Activated naive CD8-positive, alpha-beta T cell treated with anti-CD3 and anti-CD28 coated beads, Interleukin-2, amount 10 ng/mL, durations not matched to agents 7 days and 5 days (primary cell): ENCODE measurements at places on chromosomes 1 and 21. TPM values are rescaled to one million over a fixed set of nuclear protein-coding genes. Genes with fewer than 3 reads are reported as not detected.

TOMM20 gene
- total RNA-seq: 95.5 TPM

SMG5 gene
- total RNA-seq: 72.3 TPM

TSPAN1 gene
- not detected for total RNA-seq

GRCh38 chr1:247431643-247432042 lies 15.7 kb downstream of the NLRP3 start:
- DNase-seq: no peak

DNA sequence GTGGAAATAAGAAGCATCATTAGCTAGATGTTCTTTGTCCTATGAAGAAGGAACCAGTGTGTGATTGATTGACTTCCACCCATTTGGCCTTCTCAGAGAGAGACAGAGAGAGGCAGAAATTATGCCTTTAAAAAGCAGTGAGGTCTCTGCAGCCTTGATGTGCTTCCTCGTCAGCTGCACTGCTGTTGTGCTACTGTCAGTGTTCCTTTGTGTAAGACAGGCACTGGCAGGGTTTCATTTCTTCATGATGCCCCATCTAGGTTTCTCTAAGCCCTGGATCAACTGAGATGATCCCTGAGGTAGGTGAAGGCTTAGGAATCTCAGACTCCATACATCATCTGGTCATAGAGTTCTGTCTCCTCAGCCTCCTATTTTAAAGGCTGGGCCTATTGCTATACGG lies 34.9 kb downstream of the GPR3 start:
- no peak for DNase-seq

DNA sequence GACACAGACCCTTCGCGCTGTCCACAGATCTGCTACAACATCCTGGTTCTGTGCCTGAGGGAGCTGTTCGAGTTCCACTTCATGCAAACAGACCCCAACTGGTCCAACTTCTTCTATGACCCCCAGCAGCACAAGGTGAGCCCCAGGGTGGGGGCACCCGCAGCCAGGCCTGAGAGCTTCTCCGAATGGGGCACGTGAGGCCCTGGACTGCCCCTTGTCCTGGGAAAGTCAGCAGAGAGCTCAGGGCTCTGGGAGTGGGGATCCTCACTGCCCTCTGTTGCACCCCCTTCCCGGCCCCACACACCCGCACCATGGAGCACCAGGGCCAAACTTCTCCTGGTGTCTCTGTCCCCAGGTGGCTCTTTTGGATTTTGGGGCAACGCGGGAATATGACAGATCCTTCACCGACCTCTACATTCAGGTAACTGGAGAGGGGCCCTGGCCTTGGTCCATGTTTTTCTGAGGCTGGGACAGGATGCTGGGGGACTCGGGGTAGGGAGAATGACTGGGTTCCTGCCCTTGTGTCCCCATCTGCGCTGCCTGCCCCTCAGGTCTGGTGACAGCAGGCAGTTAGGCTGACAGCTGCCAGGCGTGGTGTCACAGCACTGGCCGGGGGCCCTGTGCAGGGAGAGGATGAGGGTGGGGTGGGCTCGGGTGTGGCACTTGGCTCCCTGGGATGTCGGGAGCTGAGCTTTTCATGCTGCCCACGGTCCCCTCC lies 44.6 kb downstream of the COQ8A start:
- DNase-seq: no peak

- DNase-seq: no peak
Measured at GRCh38 chr1:222732216-222733159, 4.5 kb upstream of the FAM177B start.

DNA sequence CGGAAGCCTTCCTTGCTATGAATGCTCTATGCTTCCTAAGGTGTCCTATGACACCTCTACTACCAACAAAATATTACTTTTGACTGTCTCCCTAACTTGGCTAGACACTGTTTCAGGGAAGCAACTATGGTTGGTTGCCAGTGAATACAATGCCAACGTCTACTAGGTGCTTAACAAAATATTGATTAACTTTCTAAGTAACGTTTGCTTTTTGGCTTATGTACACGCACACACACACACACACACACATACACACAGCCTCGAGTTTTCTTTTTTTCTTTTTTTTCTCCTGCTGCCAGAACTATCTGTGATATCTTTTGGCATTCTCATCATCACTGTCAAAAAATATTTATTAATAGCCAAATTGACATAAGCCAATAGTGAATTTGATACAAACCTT lies 864.0 kb downstream of the PLA2G4A start:
- no peak for DNase-seq

GRCh38 chr1:52140633-52141512 lies 1.0 kb upstream of the ZFYVE9 start:
- no peak for DNase-seq

DNA sequence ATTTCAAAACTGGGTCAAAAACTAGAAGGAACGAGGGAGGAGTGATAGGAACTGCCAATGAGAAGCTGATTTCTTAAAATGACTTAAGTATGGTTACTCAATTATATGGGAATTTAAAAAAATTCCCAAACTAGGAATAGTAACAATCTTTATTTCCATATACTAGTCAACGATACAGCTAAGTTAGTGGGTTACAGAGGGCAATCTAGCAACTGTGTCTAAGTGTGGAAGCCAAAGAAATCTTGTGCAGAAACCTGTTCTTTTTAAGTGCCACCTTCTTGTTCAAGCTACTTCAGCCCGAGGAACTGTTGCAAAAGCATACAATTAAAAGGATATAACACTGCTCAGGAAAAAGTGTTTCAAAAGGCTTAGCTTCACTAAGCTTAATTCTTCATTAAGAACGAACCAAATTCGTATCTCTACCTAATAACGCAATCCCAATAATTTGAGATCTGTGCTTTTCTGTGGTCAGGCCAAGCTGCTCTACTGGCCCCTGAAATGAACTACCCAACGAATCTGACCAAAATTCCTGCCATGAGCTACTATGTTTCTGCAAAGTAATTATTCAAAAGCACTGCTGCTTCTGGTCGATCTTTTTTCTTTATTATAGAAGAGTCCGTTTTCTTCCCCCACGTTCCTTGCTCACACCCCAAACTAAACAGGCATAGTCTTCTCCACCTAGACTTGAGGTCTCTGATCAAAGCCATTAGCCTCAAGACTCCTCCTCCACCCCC lies 1.8 kb downstream of the USP24 start:
- no peak for DNase-seq

DNA sequence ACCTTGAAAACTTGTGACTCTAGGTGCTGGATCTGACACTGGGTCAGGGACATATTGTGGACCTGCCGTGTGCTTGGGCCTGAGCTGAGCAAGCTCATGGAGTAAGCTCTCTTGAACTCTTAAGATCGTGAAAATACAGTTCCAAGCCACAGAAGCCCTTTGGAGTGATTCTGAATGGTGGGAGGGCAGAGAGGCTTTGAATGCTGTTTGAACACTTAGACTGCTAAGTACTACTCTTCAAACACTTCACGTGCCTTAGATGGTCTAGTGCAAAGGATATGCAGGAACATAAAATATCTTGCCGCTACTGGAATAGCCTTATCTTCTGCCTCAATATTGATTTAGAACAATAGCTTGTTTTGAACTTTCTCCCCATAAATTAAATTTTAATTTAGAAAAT lies 21.6 kb downstream of the ROR1 start:
- no peak for DNase-seq

DPM3 gene
- total RNA-seq: 60.0 TPM

DNA sequence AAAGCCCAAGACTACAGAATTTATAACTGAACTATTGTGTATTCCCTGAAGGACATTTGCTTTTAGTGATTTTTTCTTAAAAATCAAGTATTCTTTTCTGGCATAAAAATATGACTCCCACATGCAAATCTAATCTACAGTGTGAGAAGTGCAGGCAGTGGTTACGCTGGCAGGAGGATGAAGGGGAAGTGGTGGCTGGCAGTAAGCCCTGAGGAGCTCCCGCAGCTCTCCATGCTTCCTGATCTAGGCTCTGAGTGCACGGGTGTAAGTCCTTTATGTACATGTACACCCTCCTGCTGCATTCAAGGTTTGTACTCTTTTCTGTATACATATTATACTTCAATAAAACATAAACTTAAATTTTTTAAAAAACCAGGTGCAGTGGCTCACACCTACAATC lies 67.5 kb upstream of the PRDX6 start:
- DNase-seq: no peak
